Activated CD8-positive, alpha-beta memory T cell treated with anti-CD3 and anti-CD28 coated beads for 24 hours (primary cell): ENCODE measurements at places on chromosomes 5 and 9.

- DNase-seq: no peak
Measured at GRCh38 chr9:112921549-112921948, 30.9 kb upstream of the SLC46A2 start.

DNA sequence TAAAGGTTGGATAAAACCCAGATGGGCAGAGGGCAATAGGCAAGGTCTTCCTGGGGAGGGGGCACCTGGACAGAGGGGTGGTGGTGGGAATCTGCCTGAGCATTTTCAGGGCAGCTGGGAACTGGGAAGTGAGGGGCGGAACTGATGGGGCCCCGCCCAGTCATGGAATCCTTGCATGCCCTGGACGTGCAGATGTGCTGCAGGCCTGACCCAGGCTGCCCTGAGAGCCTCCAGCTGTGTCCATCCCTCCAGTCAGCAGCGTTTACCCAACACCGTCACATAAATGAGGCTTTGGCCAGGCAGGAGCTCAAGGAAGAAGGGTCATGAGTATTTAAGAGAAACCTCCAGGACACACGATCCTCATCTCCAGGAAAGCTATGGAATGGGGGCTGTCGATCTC lies 70.3 kb downstream of the DAB2IP start:
- no peak for DNase-seq

- no peak for DNase-seq
Measured at GRCh38 chr5:29697278-29697677, 1496.2 kb upstream of the CDH6 start.

DNA sequence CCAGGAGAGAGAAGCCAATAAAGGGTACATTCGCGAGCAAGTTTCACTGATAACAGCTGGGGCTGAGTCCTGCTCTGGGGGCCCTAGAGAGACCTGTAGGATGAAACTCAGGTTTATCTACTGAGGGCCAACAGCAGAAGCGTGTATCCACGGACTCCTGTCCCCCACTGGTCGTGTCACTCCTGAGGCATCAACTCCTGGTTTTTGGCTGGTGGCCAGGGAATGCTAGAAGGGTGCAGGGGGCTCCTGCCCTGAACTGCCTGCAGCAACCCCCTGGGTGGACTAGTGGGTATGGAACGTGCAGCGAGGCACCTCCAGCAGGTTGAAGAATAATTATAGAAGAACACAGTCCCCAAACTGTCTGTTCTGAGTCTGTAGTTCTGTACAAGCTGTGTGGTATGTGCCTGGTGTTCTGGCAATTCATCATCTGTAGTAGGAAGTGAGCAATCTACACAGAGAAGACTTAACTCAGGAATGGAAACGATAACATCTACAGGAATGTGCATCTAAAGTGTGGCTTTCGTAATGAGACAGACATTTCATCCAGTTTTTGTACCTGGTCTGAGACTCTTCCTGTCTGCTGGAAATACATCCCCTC lies 64.5 kb upstream of the GNA14 start:
- no peak for DNase-seq

DNA sequence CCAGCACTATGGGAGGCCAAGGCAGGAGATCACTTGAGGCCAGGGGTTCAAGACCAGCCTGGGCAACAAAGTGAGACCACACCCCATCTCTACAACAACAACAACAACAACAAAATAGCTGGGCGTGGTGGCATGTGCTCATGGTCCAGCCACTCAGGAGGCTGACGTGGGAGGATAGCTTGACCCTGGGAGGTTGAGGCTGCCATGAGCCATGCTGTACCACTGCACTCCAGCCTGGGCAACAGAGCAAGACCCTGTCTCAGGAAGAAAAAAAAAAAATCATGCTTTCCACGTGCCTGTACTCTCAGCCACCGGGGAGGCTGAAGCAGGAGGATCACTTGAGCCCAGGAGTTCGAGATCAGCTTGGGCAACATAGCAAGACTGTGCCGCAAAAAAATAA lies 29.5 kb downstream of the TSC1 start:
- DNase-seq: no peak

GRCh38 chr9:78386773-78387172 lies 89.8 kb downstream of the PSAT1 start:
- DNase-seq: no peak

- no peak for DNase-seq
Measured at GRCh38 chr5:135591277-135591676, 12.5 kb upstream of the CXCL14 start.

GRCh38 chr5:145948047-145948446 lies 11.7 kb downstream of the SH3RF2 start:
- no peak for DNase-seq

- no peak for DNase-seq
Measured at GRCh38 chr9:76322810-76323209, 71.4 kb downstream of the RFK start.

DNA sequence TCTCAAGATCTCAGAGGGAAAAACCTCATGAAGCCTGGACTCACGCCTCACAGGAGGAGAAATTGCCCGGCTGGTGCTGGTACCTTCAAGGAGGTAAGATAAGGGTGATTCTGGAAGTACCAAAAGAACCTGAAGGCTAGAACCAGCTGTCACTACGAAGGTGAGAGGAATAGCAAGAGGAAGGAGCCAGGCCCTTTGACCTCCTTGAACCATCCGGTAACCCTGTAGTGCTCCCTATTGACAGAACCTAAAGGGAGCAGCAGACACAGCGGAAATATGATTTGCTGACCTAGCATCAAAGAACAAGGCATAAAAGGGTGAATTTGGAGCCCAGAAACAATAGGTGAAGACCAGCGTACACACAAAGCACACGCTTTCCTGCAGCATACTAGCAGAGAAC lies 92.2 kb downstream of the DOCK8 start:
- DNase-seq: peak; percentile 60

GRCh38 chr9:114286146-114286679 lies 36.7 kb upstream of the ORM1 start:
- no peak for DNase-seq

DNA sequence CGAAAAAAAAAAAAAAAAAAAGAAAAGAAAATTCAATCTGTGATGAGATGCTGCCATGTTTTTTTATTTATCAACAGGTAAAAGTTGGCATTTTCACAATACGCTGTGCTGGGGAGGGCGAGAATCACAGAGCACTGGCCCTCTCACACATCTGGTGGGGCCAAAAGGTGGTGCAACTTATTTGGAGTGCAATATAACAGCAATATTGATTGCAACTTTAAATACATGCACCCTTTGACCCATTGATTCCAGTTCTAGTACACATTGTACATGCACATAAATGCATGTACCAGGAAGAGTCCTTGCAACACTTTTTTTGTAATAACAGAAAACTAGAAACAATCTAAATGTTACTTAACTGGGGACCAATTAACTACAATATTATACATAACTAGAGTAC lies 159.1 kb downstream of the DAB2IP start:
- DNase-seq: no peak

GRCh38 chr9:28779243-28779642 lies 1206.0 kb upstream of the C9orf72 start:
- no peak for DNase-seq

- no peak for DNase-seq
Measured at GRCh38 chr5:148915224-148915817, 88.9 kb downstream of the ADRB2 start.

DNA sequence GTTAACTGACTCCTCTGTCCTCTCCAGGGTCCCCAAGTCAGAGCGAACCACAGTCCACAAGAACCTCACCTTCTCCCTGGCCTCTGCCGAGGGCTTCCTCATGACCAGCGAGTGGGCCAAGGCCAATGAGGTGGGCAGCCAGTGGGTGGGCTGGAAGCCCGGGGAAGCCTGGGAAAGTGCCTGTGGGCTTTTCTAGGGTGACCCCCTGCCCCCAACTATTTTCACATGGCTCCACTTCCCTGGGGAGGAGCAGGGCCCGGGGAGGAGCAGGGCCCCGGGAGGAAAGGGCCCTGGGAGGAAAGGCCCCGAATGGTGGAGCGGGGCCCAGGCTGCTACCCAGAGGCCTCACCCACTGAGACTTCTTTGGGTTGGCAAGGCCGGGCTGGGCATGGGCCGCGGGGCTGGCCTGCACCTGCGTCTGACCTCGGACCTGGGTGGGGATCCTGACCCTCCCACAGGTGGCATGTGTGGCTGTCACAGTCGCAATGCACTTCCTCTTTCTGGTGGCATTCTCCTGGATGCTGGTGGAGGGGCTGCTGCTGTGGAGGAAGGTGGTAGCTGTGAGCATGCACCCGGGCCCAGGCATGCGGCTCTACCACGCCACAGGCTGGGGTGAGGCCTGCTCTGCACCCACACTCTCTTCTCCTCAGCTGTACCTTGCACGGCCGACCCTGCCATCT lies 17.9 kb downstream of the ADGRD2 start:
- no peak for DNase-seq

- DNase-seq: no peak
Measured at GRCh38 chr9:107119735-107120134, 163.3 kb upstream of the RAD23B start.

DNA sequence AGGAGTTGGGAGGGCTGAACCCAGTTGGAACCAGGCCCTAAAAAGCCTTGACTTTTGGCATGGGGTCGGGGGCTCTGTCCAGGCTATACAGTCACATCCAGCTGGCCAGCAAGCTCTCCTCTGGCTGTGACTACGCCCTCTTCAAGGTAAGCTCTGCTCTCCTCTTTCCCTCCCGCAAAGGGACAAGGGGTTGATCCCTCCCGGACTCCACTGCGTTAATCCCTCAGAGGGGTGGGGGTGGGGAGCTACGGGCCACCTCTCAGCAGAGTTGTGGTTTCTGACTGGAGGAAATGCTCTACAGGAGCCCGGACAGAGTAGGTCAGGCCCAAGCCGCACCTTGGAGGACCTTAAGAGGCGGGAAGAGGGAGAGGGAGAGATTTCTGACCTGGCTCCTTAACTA lies 3.0 kb upstream of the TSPAN17 start:
- no peak for DNase-seq

GRCh38 chr5:56066931-56067450 lies 72.2 kb upstream of the IL6ST start:
- no peak for DNase-seq

DNA sequence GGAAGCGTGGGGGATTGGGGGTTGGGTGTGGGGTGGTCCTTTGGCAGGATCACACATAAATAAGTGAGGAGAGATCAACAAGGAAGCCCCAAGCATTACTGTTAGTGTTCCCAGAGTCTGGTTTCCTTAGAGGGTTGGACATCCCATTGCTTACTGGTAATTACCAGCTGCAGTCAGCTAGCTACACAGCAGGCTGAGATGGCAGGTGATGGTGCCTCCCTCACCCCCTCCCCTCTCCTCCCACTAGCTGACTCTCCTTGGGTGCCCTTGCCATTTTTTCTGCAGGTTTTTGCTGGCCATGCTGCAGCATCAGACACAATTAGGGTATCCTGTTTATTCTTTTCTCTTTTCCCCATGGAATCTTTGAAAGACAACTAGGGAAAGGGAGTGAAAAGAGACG lies 107.5 kb upstream of the TLR4 start:
- DNase-seq: no peak

- DNase-seq: no peak
Measured at GRCh38 chr5:132607095-132607494, 50.3 kb downstream of the RAD50 start.

DNA sequence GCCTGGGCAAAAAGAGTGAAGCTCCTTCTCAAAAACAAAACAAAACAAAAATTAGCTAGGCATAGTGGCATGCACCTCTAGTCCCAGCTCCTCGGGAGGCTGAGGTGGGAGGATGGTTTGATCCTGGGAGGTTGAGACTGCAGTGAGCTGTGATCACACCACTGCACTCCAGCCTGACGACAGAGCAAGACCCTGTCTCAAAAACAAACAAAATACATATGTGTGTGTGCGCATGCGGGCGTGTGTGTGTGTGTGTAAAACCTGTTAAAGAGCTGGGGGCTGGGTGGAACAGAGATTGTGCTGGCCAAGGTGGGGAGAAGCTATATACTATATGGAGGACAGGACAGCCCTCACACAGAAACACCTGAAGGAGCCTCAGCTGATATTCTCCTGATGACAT lies 27.4 kb upstream of the DENND4C start:
- DNase-seq: no peak

DNA sequence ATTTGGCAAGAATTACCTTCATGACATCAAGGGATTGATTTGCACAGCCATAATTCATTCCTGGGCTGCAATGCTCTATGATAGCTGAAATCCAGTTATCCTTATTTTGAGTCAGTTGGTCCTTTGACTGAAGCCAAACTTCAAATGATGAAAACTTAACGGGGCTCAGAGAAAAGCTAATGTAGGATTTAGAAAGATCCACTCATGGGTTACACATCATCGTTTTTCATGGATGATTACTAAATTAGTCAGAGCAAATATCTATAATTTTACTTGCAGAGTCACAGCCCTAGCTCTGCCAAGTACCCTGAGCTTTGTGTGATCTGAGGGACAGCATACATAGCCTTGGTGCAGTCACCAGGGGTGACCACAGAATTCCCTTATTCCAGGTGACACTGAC lies 27.3 kb upstream of the MUSK start:
- no peak for DNase-seq

- no peak for DNase-seq
Measured at GRCh38 chr5:134948911-134949310, 18.8 kb upstream of the CATSPER3 start.

DNA sequence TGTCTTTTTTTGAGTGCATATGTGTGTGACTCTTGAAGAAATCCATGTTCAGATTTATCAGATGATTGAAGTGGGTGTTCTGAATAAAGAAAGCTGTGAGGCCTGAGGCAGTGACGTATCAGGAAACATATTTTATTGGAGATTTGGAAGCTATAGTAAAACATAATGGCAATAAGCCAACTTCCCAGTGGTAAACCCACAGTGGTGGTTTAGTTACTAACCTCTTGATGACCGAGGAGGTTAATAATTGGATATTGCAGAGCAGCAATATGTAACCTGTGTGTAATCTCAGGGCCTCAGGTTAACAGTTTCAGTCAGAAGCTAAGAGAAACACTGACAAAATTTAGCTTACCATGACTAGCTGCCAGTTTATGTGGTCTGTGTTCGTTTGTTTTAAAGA lies 6.9 kb downstream of the RGMB start:
- DNase-seq: no peak

GRCh38 chr5:175656966-175657365 lies 905 bp upstream of the HRH2 start:
- DNase-seq: no peak

- no peak for DNase-seq
Measured at GRCh38 chr5:176744584-176744965, 65.8 kb upstream of the UNC5A start.

- DNase-seq: no peak
Measured at GRCh38 chr5:35067985-35068384, 20.2 kb upstream of the AGXT2 start.

DNA sequence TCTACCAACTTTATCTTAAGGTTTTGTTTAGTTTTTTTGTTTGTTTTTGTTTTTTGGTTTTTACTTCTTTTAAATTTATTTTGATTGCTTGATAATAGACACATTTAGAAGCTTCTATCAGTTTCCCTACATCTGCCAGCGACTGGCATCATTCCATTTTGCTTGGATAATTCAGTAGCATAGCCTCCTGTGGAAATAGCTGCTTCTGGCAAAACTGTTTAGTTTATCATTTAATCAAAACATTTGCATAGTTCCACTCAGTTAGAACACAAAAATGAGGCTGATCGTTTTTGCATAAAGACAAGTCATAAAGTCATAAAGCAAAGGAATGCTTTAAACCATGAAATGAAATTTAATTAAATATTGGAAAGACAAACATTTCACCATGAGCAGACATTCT lies 133.7 kb upstream of the NFIL3 start:
- DNase-seq: no peak
